ENCODE measurements at places on chromosomes 7 and 10.

- DNase-seq, result no peak
Measured at GRCh38 chr10:129345763-129346162, 121.3 kb upstream of the MGMT start.

GRCh38 chr10:75638752-75639151, 207.3 kb downstream of the LRMDA start:
- DNase-seq, result no peak

- no peak for DNase-seq
Measured at GRCh38 chr7:23765943-23766342, 55.9 kb downstream of the STK31 start.

DNA sequence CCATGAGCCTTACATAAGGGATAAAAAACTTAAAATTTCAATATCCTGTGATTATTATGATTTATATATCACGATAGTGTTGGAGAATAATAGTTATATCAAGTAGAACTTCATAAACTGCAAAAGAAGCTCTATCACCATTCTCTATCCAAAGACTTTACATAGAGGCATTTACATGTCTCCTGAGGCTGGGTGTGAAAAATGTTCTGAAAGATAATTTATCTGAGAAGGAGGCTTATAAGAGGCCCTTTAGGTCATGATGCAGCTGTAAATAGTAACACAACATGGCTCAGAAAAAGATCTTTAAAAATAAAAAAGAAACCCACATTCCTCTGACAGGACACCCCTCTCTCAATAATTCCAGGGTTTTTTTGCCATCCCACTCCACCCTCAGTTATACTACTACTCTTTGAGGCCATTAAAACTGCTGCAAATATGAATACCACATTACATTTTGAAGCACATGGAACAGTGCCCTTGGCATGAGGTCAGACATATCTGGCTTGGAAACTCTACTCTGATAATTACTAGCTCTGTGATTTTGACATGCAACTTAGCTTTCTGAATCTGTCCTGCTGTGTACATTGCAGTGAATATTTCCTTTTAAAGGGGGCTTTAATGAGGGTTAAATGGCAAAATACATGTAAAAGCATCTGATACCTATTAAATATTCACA, 55.5 kb downstream of the SLC16A12 start:
- DNase-seq, result no peak

DNA sequence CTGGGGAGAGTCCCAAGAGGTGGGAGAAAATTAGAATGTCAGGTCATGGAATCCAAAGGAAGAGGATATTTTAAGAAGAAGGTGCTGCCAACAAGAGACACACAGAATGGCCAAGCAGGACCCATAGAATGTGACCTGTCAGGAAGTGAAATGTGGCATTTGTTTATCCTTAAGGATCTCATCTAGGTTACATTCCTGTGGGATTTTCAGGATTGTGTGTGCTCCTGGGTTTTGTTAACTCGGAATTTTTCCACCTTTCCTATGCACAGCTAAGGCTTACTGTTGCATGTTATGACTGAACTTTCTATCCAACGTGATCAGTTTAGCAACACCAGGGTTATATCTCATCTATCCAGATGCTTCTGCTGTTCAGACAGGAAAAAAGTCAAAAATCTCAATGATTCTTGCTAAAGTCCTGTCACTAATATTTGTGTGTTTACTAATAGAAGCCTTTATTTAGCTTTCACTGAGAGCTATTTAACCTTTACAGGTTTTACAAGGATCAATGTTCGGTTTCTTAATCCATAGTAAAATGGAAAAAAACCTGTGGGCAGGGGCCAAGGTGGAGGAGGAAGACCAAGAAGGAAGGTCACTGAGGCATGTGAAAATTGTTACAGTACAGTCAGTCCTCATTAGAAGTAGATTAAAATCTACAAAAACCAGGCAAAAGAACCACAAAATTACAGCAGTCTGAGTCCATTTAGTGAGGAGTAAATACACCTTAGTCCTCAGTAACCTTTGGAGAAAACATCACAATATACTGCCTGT, 437.8 kb upstream of the NPVF start:
- no peak for DNase-seq

- DNase-seq, result no peak
Measured at GRCh38 chr10:14971867-14972448, 12.8 kb downstream of the MEIG1 start.

- DNase-seq, result no peak
Measured at GRCh38 chr10:17586821-17587234, 30.3 kb downstream of the HACD1 start.

DNA sequence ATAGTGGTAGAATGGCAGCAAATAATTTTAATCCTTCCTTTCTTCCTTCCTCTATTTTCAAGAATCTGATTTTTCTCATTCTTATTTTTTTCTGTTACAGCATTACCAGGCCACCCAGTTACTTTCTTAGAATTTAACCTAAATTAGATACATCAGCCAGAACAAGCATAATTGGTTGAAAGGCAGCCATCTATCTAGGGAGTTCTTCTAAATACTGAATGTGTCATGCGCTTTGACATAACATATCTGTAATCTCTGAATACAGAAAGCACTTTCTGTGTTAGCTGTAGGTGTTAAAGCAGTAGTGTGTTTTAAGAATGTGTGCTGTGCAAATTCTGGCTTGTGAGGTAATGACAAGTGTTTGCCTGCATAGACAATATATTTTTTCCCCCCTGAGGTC, 97.3 kb downstream of the BTRC start:
- DNase-seq, result no peak

DNA sequence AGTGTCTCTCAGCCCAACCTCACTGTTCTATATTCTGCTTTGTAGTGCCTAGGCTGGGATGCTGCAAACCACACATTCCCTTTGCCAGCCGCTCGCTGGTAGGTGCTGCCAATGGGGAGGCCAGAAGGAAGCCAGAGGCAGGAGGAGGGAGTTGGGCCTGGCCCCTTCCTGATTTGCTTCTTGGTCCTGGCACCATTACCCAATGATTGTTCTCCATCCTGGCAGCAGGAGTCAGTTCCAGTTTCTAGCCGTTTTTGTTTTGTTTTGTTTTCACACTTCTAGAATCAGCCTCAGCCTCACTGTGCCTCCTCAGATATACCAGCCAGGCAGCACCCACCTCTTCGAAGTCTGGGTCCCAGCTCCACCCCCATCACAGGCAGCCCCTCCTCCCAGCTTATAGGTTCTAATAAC, 27.4 kb upstream of the LOXL4 start:
- no peak for DNase-seq

- DNase-seq, result no peak
Measured at GRCh38 chr10:98433881-98434732, 12.6 kb downstream of the HPS1 start.

- no peak for DNase-seq
Measured at GRCh38 chr10:80498833-80499741, 38.6 kb upstream of the SH2D4B start.

- DNase-seq, result no peak
Measured at GRCh38 chr10:69911613-69912528, 110.2 kb downstream of the COL13A1 start.

DNA sequence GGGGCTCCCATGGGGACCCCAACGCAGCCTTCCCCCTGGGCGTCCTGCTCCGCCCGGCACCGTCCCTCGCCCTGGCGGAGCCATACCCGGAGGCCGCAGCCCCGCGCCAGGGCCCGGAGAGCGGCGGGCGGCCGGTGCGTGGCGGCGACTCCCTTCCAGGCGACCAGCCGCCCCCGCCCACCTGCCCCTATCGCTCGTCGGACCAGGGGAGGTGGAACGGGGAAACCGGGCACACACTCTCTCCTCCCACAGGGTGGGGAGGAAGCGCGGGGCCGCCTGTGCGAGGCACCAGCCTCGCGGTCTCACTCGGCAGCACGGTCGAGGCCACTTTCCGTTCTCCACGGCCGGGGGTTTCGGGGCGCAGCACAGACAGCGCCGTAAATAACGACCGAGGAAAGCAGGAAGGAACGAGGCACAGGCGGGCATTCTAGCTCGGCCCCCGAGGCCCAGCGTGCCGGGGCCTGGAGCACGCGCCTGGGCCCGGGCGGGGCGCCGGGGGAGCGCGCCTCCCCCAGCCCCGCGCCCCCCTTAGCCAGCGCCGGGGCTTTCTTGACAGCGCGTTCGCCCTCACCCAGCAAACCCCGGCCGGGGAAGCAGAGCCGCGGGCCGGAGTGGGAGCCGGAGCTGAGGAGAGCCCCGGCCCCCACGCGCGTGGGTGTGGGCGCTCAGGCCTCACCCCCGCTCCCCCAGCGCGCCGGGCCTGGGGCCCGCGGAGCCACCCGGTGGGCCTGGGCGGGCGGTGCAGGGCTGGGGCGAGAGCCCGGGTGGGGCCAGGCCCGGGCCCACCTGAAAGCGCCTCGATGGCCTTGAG, 936 bp downstream of the IGF2BP3 start:
- DNase-seq, result no peak

DNA sequence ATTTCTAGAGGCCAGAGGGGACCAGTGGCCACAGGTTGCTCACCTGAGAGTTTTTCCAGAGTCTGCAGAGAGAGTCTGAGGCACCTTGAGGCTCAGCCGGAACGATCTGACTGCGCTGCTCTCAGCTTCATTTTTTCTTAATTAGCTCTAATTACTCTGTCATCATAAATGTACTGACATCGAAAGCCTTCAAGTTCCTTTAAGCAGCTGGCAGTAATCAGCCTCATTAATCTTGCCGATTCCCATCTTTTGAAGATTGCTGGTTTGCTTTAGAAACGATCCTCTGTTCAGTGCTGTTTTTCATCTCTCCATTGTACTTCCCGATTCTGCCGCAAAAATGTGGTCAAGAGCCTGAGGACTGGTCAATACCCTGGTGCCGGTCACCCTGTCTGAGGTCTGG, 454.7 kb downstream of the TYW1 start:
- no peak for DNase-seq

GRCh38 chr10:22381262-22381661, 36.0 kb downstream of the SPAG6 start:
- DNase-seq, result no peak

GRCh38 chr7:1715331-1715625, 45.2 kb downstream of the ELFN1 start:
- DNase-seq, result no peak

DNA sequence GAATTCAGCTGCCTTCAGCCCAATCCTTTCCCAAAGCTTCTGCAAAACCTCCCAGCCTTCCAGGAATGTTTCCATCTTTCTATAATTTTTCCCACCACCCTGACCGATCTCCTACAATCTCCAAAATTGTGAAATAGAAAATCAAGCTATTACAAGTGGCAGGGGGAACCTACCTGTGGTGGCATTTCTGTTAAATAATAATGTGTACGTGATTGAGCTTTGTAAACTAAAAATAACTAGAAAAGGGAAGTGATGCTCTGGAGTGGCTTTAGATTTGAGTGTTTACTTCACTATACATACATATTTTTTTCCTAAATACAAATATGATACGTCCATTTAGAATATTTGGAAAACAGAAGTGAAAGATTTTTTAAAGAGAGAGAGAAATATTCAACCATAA, 593.6 kb downstream of the GRM8 start:
- DNase-seq, result no peak

GRCh38 chr7:158572000-158572828, 15.4 kb downstream of the PTPRN2 start:
- DNase-seq, result no peak

Measured in GM12892 (cell line).